Transverse colon (tissue), 4 donors: ENCODE measurements at places on chromosomes 5 and 9. TPM values are rescaled to one million over a fixed set of nuclear protein-coding genes. Genes with fewer than 3 reads are reported as not detected.

DNA sequence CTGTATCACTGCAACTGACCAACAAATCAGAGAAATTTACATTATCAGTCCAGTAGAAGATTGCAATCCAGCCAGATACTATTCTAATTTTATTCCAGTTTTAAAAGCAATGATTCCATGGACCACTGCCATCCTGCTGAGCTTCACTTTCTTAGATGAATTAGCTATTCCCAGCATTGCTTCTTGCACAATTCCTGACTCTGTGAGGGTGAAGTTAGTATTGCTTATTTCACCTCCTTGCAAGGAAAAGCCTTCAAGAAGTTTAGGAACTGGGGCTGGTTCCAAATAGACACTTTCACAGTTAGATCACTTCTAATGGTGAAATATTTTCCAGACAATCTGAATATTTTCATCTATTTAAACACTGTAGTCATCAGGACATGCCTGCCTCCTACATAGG lies 338.6 kb upstream of the TNC start:
- H3K27me3 ChIP-seq, result no peaks in the 10 kb centered on the region

DNA sequence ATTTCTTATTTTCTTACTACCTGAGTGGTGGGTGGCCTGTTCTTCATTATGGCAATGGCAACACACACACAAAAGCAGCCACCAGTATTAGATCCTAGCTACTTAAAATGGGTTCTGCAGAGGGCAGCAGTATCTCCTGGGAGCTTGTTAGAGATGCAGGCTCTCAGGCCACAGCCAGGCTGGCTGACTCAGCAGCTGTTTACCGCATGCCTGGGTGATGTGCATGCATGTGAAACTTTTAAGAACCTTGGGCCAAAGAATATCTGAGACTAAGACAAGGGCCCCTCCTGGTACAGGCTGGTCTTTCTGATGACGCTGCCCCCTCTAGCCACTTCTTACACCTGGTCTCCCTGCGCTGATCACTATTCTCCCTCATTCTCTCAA lies 399.0 kb downstream of the MED10 start:
- no peaks in the 10 kb centered on the region for H3K36me3 ChIP-seq
- H3K27me3 ChIP-seq, result no peaks in the 10 kb centered on the region
- no peak for DNase-seq
- H3K4me3 ChIP-seq, result no peak overlapping the region

GRCh38 chr5:102905056-102905455 lies 150.0 kb downstream of the PAM start:
- no peaks in the 10 kb centered on the region for H3K4me1 ChIP-seq
- H3K27me3 ChIP-seq, result no peaks in the 10 kb centered on the region
- no peak overlapping the region for H3K4me3 ChIP-seq
- no peak for DNase-seq
- no peaks in the 10 kb centered on the region for H3K36me3 ChIP-seq

- H3K27me3 ChIP-seq, result no peaks in the 10 kb centered on the region
- H3K4me3 ChIP-seq, result no peak overlapping the region
- no peak for DNase-seq
- H3K4me1 ChIP-seq, result no peaks in the 10 kb centered on the region
- H3K36me3 ChIP-seq, result no peaks in the 10 kb centered on the region
Measured at GRCh38 chr5:103280967-103281366, 22.4 kb downstream of the MACIR start.

DNA sequence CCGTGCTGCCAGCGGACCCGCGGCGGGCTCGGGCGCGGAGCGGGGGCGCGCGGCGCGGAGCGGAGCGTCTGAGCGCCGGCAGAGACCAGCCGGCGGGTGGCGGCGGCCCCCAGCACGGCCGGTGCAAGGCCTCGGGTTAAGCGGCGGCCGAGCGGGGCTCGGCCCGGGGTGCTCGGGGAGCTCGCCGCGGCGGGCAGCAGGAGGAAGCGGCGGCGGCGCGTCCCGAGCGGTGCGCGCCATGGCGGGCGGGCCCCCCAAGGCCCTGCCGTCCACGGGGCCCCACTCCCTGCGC lies 150 bp downstream of the SNX30 start:
- H3K4me1 ChIP-seq, result peaks cover 47% of the 10 kb centered on the region
- H3K36me3 ChIP-seq, result no peaks in the 10 kb centered on the region
- no peak for DNase-seq
- H3K27ac ChIP-seq, result peak overlapping the region; percentile 87

DNA sequence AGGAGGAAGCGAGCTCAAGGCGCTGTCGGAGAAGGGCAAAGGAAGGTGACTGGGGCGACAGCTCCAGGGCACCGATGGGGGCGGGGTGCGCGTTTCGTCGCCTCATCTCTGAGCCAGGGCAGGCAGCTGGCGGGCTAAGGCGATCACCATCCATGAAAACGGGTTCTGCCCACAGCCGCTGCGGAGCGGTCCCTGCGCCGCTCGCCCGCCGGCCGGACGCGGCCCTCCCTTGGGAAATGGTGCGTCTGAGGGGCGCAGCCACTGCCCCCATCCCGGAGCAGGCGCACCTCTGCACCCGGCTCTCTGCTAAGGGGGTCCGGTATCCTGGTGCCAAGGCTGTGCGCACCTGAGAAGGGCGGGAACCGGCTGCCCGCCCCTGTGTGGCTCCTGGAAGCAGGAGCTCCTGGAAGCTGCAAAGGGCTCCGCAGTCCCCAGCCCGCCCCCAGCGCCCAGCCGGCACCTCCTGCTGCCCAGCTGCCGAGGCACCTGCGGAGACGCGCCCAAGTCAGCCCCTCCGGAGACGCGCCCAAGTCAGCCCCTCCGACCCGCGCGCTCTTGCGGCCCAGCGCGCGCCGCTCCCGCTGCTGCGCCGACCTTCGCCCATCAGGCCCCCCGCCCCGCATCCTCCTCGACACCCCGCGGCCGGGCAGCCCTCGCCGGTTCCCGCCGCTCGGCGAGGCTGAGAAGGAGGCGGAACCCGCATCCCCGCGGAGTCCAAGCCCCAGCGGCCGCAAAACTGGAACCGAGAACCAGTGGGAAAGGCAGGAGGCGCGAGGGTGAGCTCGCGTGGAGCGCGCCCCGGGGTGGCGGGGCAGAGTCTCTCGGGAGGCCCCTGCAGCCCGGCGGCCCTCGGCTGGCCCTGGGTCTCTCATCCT lies 757 bp downstream of the ANKRD34B start:
- peaks cover 17% of the 10 kb centered on the region for H3K4me1 ChIP-seq
- H3K4me3 ChIP-seq, result peak overlapping the region; percentile 27
- no peak for DNase-seq
- no peak overlapping the region for H3K27ac ChIP-seq

DNA sequence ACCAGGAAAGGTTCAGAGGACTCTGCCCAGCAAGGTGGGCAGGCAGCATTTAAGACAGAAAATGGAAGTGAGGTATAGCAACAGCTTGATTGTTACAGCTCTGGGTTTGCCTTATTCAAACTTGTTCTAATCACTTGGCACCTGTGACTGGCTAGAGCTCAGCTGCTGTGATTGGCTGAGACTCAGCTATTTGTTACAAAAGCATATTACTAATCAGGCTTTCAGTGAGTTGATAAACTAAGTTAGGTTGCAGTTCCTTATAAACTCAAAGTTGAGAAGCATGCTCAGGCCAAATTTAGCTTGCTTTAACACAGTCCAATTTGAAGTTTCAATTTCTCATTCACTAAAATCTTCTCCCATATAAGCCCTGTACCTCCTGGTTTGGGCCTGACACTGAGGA lies 56.3 kb downstream of the GDA start:
- no peak overlapping the region for H3K27ac ChIP-seq
- H3K36me3 ChIP-seq, result no peaks in the 10 kb centered on the region
- H3K4me3 ChIP-seq, result no peak overlapping the region

GRCh38 chr5:67245259-67245846 lies 48.8 kb upstream of the CD180 start:
- H3K27me3 ChIP-seq, result no peaks in the 10 kb centered on the region
- peaks cover 11% of the 10 kb centered on the region for H3K4me1 ChIP-seq
- no peak overlapping the region for H3K4me3 ChIP-seq
- no peak for DNase-seq
- H3K36me3 ChIP-seq, result no peaks in the 10 kb centered on the region
- H3K27ac ChIP-seq, result peak overlapping the region; percentile 19

- no peak overlapping the region for H3K4me3 ChIP-seq
- no peak overlapping the region for H3K27ac ChIP-seq
- no peaks in the 10 kb centered on the region for H3K36me3 ChIP-seq
- no peak for DNase-seq
- no peaks in the 10 kb centered on the region for H3K27me3 ChIP-seq
Measured at GRCh38 chr5:160423099-160423498, 1.4 kb downstream of the PTTG1 start.

DNA sequence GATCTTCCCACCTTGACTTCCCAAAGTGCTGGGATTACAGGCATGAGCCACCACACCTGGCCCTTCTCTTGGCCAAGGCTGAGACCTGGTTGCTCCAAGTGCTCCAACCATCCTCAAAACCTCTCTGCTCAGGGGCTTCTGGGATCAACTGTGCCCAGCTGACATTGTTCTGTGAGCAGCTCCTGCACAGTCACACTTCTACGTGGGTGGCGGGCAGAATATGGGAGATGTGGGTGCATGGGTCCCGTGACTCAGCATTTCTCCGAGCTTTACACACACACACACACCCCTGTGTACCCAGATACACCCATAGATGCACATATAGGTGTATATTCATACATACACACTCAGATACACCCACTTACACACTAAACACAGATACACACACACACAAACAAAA lies 10.5 kb upstream of the MYORG start:
- no peaks in the 10 kb centered on the region for H3K4me1 ChIP-seq
- no peak for DNase-seq
- peaks cover 11% of the 10 kb centered on the region for H3K27me3 ChIP-seq

DNA sequence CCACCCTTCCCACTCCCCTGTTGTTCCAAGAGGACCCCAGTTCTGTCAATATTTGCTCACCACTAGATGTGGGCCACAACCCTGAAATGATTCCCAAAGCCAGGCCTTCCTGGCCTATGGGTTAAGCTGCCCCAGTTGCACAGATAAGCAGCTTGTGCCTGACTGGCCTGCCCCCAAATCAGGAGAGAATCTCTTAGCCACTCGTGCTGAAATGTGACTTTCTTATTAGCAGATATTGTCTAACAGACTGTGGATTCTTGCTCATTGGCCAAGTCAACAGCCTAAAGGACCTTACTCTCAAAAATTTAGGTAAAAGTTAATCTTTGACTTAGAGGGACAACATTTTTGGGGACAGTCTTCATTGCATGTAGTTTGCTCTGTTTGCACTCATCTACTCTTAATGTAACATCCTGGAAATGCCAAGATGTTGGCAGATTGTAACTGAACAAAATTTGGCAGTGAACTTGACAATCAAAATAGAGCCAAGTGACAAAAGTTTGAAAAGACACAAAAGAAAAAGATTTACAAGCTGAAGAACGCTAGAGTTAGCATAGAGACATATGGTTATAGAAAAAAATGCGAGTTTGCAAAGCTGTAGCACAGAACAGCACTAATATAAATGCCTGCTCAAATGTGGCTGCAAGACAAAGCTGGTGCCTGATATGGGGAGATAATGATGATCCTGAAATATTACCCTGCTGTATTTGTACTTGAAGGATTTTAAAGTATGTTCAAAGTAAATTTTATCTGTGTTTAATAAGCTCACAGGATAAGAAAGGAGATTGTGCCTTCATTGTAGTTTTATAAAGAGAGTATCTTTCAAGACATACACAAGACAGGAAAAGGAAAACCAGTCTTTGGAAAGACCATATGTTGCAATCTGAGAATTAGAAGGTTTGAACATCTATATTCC lies 29.0 kb upstream of the FSD1L start:
- no peaks in the 10 kb centered on the region for H3K4me1 ChIP-seq
- H3K27ac ChIP-seq, result no peak overlapping the region
- H3K36me3 ChIP-seq, result no peaks in the 10 kb centered on the region
- no peaks in the 10 kb centered on the region for H3K27me3 ChIP-seq
- no peak overlapping the region for H3K4me3 ChIP-seq

DNA sequence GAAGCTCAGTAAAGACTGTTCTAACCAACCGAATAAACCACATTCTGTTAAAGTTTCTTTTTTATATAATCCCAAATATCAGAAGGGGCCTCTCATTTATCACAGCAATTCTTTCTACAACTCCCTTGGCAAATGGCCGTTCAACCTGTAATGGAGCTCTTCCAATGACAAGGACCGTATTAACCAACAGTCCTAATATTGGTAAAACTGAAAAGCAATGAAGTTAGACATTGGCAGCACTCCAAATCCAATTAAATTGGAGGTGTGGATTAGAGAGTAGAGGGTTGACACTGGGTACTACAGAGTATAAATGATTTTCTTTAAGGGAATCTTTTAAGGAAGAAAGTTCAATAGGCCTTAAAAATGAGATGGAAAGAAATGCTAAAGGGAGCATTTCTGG lies 842 bp downstream of the TMED7 start:
- H3K4me1 ChIP-seq, result peaks cover 13% of the 10 kb centered on the region
- H3K36me3 ChIP-seq, result no peaks in the 10 kb centered on the region
- H3K27me3 ChIP-seq, result no peaks in the 10 kb centered on the region
- peak overlapping the region; percentile 79 for H3K4me3 ChIP-seq
- DNase-seq, result no peak

DNA sequence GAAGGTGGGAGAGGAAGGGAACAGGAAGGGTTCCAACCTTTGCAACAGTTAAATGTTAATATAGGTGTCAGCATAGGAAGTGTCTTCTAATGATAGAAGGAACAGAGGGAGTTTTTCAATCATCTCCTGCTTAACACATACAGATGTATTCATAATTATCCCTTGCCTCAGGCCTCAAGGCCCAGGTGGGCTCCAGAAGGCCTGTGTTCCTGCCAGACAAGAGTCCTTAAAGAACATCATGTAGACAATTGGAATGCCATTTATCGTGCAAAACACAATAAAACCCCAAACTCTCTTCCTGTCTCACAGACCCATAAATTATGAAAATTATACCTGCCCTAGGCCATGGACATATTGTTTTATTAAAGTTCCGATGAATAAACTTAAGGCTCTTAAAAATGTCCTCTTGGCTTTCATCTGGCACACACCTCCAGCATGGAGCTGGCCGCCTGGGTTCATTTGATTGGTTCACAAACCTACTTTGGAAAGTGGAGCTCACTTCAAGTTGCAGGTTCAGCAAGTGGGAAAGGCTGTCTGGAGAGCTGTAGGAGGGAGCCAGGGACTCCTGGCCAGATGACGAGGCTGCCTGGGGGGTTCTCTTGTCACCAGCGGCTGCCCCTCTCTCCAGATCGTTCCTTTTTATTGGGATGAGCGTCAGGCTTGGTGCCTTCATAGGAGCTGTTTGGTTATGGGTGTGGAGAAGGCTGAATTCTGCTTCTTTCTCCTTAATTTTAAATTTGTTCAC lies 17.5 kb downstream of the SPRY4 start:
- no peak overlapping the region for H3K27ac ChIP-seq
- peaks cover 5% of the 10 kb centered on the region for H3K4me1 ChIP-seq
- H3K27me3 ChIP-seq, result no peaks in the 10 kb centered on the region
- DNase-seq, result no peak
- H3K4me3 ChIP-seq, result no peak overlapping the region

The GRAMD2B gene
- 191 TPM for total RNA-seq

The GPR151 gene
- total RNA-seq, result not detected

The AMBP gene
- total RNA-seq, result not detected

The INSL6 gene
- not detected for total RNA-seq

The PCDHB16 gene
- 1.6 TPM for total RNA-seq

The CDKN2A gene
- not detected for total RNA-seq

The DND1 gene
- total RNA-seq, result 1.5 TPM

The CDH18 gene
- not detected for total RNA-seq

The PCDHGB7 gene
- 7.0 TPM for total RNA-seq
